Jurkat, Clone E6-1 (cell line): ENCODE measurements at places on chromosomes 3 and 15.

GRCh38 chr3:16174026-16174355 lies 489 bp upstream of the GALNT15 start:
- DNase-seq: no peak

DNA sequence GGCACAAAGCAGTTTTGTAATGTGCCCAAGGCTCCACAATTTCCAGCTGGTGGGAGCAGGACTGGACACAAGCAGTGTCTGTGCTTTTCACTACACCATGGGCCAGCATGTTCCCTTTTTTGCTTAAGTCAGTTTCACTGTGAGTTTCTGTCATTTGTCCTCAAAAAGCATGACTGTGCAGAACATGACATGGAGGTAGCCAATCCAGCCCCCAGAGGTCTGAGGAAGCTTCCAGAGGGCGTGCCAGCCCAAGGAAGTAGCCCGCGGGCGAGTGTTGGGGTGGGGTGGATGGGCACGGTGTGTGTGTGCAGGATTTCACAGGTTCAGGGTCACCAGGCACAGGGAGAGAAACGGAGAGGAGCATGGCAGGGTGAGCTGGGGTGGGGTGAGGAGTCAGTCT lies 8.0 kb upstream of the EEFSEC start:
- DNase-seq: no peak

GRCh38 chr15:63458794-63459395 lies 45.5 kb upstream of the USP3 start:
- no peak for DNase-seq

GRCh38 chr15:97652700-97653167 lies 307.8 kb upstream of the ARRDC4 start:
- DNase-seq: no peak

DNA sequence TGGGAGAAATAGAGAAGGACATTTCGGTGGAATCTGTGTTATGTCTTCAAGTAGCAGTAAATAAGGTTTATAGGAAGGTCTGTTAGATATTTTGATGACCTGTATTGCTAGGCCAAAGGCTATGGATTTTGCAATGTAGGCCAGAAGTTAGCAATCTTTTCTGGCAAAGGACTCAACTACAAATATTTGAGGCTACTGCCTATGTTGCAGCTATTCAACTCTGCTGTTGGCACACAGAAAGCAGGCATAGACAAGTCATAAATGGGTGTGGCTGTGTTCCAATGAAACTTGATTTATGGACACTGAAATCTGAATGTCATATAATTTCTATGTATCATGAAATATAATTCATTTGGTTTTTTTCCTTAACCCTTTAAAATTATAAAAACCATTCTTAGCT lies 438.7 kb upstream of the C2CD4B start:
- no peak for DNase-seq

DNA sequence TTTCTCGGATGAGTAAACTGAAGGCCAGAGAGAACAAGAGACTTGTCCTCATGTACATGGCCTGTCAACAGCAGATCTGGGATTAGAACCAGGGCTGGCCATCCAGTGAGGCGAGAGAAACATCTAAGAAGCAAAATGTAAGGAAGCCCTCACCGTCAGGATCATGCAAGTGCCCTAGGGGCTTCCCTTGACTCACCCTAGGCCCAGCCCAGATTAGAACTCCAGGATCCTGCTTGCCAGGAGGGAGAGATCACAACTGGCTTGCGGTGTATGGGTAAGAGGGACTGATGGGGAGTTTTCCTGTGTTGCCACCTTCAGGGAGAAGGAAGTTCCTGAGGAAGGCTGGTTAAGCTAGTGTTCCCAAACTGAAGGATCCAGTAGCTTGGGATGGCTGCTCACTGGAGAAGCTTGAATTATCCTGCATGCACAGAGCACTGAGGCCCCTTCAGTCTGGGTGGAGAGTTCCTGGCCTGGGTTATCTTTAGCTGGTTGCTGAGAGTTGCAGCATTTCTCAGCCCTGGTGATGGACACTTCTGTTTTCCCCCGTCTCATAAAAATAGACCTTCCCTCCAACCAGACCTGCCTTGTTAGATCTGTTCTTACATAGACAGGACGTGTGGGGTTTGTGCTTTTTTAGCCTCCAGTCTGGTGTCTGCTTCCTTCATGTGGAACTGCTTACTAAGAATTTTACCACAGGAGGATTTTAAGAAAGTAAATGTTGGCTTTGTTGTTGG lies 28.2 kb upstream of the XIRP1 start:
- no peak for DNase-seq

DNA sequence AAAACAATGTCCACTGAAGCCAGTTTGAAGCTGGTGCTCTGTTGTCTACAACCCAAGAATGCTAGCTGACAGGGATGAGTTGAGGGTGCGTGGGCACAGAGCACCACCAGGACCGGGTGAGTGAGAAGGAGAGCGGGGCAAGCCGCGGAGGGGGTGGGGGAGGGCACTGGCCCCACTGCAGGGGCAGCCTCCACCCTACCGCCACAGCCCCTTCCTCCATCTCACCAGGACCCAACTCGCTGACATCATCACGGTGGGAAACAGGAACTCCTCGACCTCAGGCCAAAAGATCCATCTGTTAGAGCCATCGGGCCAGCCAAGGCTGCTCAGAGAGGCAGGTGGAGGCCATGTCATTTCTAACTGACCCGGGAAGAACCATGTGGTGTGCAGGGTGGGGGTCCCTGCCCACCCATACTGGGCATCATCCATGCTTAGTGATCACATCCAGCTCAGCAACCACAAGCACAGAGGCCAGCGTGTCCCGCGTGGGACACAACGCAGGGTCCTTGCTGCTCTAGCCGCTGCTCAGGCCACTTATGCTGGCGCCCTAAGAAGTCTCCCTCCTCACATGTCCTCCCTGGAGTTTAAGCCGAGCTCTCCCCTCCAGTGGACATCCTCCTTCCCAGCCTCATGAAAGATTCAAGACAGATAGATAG lies 57.6 kb upstream of the GATA2 start:
- DNase-seq: no peak
